Right lung (tissue), 10 donors: ENCODE measurements at places on chromosomes 4 and X. TPM values are rescaled to one million over a fixed set of nuclear protein-coding genes. Genes with fewer than 3 reads are reported as not detected.

DNA sequence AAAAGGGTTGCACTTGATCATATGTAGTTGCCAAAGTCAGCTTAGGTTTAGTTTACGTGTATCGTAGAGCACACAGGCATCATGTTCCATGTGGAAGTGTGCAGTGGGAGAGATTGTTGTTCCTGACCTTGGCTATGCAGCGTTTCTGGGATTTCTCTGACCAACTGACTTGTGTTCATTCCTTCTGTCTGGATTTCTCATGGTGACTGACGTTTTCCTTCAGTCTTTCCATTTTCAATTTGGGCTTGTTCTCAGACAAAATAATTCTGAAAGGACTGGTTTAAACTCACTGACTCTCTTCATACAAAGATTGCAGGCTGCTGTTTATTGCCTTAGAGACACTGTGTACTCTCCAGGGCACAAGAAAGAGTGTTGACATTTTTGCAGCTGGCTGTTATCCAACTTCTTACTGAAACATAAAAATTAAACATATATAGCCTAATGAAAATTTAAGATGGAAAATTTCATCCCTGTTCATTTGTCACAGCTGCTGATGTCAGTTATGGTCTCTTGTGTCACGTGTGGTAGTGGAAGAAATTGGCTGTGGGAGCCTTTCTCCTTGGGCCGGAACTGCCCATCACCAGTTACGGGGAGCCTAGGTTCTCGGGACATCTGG, 95.4 kb downstream of the TNIP2 start:
- DNase-seq, result peak; percentile 82

- DNase-seq, result no peak
Observed at GRCh38 chrX:121036137-121036536, 11.3 kb upstream of the GLUD2 start.

The BTK gene
- 5.0 TPM for polyA plus RNA-seq

DNA sequence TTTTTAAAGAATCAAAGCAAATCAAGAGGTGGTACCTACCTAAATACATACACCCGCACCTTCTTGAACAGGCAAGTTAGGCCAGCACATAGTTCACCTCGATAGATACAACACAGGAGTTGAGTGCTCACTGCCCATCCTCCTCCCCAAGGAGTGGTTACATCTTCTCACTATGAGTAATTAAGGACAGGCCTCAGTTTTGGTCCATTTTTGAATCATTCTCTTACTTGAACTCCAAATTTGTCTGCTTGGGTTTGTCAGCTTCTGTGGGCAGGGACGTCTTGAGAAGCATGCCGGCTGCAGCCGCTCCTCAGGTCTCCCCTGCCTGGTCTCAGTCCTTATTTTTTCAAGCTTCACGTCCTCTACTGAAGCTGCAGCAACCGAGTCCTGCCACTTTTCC, 190.6 kb upstream of the RBPJ start:
- DNase-seq, result no peak

GRCh38 chr4:153119626-153120025, 84.6 kb upstream of the TRIM2 start:
- DNase-seq, result no peak

The NAA11 gene
- polyA plus RNA-seq, result not detected

- DNase-seq, result no peak
Observed at GRCh38 chr4:8045909-8046308, 106.2 kb upstream of the AFAP1 start.

The TAPT1 gene
- polyA plus RNA-seq, result 60.3 TPM

- DNase-seq, result peak; percentile 64
Observed at GRCh38 chr4:53929955-53930798, 134.2 kb downstream of the CHIC2 start.

DNA sequence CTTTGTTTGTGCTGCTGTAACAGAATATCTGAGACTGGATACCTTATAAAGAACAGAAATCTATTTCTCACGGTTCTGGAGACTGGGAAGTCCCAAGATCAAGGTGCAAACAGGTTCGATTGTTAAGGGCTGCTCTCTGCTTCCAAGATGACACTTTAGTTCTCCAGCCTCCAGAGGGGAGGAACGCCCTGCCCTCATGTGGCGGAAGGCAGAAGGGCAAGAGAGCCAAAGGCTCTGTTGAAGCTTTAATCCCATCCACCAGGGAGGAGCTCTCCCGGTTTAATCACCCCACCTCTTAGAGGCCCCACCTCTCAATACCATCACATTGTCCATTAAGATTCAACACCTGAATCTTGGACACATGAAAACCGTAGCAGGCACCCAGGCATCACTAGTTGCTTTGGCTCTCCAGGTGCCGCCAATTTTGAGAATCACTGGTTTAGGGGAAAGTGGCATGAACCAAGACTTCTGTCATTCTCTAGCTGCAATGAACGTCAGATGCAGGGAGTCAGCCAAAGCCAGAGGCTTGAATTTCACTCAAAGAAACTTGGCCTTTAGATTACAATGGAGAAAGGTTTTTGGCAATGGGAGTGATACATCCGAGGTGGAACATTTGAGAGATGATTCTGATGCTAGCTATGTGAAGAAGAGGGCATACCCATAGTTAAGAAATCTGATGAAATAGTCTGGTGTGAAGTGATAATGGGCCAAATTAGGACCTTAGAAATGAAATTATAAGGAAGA, 15.7 kb downstream of the FHL1 start:
- no peak for DNase-seq

The SLC9B1 gene
- 4.9 TPM for polyA plus RNA-seq
